Activated naive CD8-positive, alpha-beta T cell treated with anti-CD3 and anti-CD28 coated beads, Interleukin-2, amount 50 U/mL, for 24 hours (primary cell): ENCODE measurements at places on chromosomes 13 and 19.
A peak's percentile ranks its signal among the peaks of the same experiment; 100 is the strongest.

- DNase-seq = peak; percentile 48
These were observed 3.4 kb upstream of the RPS11 start for GRCh38 chr19:49492573-49493405.

GRCh38 chr19:8403098-8403819 lies 9.8 kb upstream of the MARCHF2 start:
- DNase-seq = no peak

DNA sequence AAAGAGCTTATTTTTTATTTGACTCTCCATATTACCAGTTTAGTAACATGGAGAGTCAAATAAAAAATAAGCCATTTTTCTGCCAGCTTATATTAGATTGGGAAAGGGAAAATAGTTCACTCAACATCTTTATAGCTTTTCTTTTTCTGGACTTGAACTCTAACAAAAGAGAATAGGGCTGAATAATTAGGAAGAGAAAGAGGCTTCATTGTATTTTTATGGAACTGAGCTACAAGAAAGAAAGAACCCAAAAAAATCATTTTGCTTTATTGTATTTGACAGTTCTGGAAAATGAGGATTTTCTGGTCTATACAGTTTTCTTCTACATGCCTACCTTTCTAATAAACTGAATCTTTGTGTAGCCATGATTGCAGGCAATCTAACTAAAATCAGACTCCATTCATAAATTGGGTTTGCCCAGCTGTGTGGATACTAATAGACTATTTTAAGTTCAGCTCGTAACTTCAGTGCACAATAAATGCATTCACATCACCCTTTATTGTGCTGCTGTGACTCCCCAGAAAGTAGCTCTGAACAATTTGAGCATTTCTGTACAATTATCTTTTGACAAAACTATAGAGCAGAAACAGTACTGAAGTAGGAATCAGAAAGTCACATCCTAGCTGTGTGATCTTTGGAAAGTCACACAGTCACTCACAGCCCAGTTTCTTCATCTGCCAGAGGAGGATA lies 115.3 kb downstream of the STOML3 start:
- DNase-seq = no peak

DNA sequence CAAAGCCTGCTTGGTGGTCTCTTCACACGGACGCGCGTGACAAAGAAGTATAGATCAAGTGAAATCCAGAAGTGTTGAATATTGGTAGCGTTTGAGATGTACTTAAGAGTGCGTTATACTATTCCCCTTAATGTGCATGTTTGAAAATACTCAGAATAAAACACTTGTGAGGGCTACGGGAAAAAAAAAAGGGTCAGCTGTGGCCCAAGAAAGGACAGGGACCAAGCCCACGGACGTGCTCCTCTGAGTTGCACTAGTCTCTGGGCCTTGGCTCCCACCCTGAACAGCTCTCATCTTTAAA lies 622 bp upstream of the RBM42 start:
- no peak for DNase-seq

DNA sequence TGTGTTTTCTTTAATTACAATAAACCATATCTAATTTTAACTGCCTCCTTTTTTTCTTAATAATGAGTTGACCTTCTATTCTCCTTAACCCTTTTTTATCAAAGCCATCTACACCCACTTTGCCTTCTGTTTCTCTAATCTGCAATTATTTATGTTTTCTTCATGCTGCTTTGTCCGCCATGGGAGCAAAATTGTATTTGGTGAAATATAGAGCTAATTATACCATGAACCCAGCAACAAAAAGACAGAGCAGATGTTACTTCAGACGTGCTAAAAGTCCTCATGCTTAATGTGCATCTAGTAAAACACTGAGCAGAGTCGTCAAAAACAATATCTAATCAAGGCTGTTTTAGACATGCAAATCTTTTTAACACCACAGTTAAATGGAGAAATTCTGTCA lies 264.7 kb downstream of the DACH1 start:
- no peak for DNase-seq

DNA sequence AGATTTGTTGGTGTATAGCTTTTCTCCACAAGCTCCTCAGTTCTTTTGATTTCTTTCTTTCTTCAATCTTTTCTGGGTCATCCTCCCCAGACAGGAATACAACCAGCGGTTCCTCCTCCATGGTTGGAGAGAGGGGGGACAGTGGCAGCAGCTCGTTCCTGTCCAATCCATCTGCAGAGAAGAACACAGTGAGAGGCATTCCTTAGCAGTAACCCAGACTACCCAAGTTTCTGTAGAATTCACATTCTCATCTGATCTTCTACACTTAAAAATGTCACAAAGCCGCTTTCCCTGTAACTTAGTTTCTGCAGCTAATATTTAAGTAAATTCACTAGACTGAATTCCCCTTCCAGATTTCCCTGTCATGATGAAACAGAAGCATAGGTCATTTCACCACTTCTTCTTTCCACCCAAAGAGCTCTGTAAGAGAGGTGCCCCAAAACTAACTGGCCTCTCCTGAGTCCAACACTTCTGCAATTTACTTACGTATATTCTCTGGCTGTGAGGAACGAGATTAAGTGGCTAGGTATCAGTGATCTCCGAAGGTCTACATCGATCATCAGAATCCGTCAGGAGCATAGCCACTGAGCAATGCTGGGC lies 171.9 kb downstream of the TBC1D4 start:
- DNase-seq = no peak

DNA sequence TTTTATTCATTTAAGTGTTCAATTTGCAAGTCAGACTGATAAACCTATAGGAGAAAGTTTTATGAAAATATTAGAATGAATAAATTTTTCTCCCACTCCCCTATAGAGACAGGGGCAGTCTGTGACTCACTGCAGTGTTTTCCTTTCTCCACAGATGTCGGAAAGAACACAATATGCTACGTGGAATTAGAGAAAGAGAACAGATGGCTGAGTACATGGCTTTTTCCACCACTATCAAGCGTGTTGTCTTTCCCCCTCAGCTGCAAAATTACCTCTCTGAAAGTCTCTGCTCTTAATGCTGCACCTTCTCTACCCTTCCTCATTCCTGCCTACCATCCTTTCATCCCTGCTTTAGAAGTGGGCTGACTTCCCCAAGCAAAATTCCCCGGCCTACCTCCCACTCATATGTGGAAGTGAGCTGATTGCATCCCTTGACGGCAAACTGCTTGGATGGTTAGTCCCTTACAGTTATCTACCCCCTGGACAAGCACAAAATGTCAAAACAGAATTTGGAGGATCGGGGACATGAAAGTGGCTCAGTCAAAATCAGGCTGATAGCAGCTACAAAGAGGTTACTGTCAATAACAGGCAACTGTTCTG lies 30.0 kb downstream of the FLT1 start:
- DNase-seq = no peak

- no peak for DNase-seq
These were observed 48.4 kb upstream of the UFM1 start for GRCh38 chr13:38301236-38301635.

DNA sequence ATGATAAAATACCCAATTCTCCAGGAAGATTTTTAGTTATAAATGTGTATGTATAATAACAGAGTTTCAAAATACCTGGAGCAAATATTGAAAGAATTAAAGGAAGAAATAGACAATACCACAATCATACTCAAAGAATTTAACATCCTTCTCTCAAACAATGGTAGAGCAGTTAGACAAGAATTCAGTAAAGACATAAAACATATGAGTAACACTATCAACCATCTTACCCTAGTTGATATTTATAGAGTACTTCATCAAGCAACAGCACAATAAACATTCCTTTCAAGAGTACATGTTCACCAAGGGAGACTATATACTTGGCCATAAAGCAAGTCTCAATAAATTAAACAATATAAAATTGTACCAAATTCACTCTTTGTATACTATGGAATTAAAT lies 108.4 kb downstream of the DLEU7 start:
- no peak for DNase-seq

GRCh38 chr19:35392742-35393715 lies 22.2 kb downstream of the GPR42 start:
- no peak for DNase-seq

- no peak for DNase-seq
These were observed 224.8 kb downstream of the SPRY2 start for GRCh38 chr13:80116107-80116506.

- DNase-seq = no peak
These were observed 33.2 kb downstream of the RAB20 start for GRCh38 chr13:110528371-110528770.

- no peak for DNase-seq
These were observed 562.1 kb upstream of the KLF12 start for GRCh38 chr13:74696148-74696922.

- no peak for DNase-seq
These were observed 26.6 kb downstream of the CD70 start for GRCh38 chr19:6564393-6564792.

DNA sequence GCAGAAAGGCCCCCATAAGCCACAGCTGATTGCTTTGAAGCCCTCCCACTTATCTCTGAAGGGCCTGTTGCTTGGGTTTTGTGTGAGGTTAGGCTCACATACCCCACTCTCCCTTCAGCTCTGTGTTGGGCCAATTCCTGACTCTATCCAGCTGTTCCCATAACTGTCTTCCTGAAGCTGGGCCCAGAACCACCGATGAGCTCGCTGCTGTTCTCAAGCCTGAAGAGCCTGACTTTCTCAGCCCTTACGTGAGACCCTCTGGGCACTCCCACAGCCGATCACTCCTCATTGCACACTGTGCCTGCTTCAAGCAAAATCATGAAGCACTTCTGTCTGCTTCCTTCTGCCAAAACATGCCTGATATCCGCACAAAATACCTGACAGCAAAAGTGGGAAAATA lies 124.1 kb downstream of the CRYL1 start:
- DNase-seq = no peak

DNA sequence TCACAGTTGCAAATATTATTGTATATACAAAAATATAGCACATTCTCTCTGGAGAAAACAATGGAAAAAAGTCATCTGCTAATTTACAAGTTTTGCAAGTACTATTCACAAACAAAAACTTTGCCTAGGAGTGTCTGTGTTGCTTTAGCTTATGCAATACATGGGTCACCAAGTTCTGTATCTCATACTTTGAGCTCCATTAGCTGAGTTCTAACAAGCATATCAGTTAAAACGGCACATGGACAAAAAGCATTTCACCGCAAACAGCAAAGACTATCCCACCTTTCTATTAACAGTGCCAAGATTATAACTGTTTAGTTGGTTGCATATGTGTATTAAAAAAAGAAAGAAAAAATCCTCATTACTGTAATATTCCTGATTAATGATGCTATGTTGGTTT lies 4.6 kb downstream of the SPRY2 start:
- no peak for DNase-seq

GRCh38 chr19:2584002-2584401 lies 108.1 kb downstream of the GADD45B start:
- no peak for DNase-seq

- peak; percentile 76 for DNase-seq
These were observed 28.5 kb upstream of the NPAS1 start for GRCh38 chr19:46990991-46991676.

- DNase-seq = no peak
These were observed 80.9 kb upstream of the ADGRE5 start for GRCh38 chr19:14300303-14300702.

DNA sequence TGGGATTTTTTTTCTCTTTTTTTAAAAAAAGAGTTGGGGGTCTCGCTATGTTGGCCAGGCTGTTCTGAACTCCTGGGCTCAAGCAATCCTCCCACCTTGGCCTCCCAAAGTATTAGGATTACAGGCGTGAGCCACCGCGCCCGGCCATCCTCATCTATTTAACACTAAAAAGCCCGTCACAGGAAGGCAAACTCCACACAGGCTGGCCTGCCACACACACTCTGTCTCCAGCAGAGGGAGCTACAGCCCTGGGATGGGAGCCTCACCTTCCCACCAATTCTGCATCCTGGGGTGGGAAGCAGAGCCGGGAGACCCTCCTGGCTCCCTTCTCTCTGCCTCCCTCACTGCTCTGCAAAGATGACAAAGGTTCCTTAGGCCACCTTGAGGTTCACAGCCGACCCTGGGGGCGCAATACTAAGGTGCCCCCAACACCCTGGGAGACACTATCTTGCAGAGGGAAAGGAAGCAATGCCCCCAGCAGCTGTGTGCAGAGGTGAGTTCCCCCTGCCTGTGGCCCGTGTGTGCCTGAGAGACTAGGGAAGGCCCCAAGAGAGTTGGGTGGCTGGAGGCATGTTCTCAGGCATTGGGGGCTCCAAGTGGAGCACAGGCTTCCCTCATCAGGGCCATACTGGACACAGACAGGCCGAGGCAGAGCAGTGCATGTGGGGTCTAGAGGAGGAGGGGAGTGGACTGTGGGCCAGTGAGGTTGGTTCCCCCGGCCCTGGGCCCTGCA lies 27.4 kb upstream of the TIMM44 start:
- DNase-seq = peak; percentile 36

- DNase-seq = no peak
These were observed 508.6 kb upstream of the KLHL1 start for GRCh38 chr13:70616847-70617246.

DNA sequence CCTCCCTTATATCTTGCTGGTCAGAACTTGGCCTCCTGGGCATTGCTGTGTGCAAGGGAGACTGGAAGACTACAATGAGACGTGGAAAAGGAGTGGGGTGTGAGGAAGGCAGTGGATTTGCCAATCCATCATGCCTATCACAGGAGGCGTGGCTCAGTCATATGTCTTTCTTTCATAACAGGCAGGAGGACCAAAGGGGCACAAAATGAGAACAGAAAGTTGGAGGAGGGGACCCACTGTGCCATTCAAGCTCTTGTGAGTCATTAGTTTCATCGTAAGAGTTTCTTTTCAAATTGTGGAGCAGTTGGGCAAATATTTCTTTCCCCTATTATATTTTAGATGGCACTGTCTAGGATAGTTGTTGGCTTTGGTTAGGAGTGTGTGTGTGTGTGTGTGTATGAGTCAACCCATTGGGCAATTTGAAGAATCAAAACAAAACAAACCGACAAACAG lies 471.5 kb downstream of the TSHZ3 start:
- no peak for DNase-seq

DNA sequence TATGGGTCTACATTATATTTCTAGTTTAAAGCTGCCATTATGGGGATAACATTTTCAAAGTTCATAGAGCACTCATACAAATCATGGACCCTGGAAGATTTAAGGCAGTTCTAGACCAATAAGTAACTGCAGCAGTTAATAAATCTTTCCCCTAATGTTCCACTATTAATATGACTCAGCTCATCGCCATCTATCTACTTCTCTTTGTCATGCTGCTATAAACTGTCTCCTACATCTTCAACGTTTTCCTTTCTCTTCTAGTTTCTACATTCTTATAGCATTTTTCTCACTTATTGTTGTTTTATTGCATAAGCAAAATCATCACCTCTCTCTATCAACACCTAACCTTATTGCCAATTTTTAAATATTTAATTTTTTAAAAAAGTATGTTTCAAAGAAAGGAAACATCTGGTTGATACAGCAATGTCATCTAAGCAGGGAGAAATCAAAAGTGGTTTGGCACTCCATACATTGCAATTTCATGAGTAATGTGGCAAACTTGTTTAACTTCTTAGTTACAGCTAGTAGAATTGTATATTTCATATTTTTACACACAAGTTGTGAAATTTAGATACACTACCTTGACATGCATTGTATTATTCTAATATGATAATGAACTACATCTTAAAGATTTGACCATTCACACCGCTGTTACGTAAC lies 1500.4 kb upstream of the MIR17HG start:
- no peak for DNase-seq
